Stimulated activated CD8-positive, alpha-beta memory T cell treated with anti-CD3 and anti-CD28 coated beads, Interleukin-15, amount 100 ng/mL, for 24 hours (primary cell): ENCODE measurements at places on chromosomes 2 and 18.

DNA sequence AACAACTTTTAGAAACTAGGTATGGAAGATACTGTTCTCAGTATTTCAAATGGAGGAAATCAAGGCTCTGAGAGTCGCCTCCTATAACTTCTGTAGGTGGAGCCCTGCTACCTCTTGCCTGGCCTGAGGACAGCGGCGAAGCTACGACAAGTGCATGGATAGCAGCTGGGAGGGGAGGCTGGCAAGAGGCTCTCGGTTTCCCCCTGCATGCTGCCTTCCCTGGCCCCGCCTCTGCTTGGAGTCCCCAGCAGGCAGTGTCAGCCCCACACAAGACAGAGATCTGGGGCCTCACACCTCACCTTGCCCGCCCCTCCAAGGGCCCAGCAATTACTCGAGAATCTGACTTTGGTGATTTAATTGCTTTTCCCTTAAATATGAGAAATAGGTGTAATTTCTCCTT is 107.6 kb upstream of the POU3F3 start:
- DNase-seq = no peak

DNA sequence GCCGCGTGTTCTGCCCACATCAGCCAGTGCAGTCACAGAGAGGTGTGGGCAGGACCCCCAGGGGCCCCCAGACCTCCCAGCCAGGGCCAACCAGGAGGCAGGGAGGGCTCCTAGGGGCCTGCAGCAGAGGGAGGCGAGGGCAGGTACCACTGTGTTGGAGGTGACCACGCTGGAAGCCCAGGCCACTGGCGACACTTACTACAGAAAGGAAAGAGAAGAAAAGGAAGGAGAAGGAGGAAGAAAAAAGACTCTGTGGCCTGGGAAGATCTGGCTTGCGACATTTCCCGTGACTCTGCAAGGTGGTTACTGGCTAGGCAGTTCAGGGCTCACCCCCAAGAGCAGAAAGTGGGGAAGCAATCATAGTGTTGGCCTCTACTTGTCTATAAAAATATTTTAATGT is 98.1 kb upstream of the BCL2L11 start:
- DNase-seq = no peak

DNA sequence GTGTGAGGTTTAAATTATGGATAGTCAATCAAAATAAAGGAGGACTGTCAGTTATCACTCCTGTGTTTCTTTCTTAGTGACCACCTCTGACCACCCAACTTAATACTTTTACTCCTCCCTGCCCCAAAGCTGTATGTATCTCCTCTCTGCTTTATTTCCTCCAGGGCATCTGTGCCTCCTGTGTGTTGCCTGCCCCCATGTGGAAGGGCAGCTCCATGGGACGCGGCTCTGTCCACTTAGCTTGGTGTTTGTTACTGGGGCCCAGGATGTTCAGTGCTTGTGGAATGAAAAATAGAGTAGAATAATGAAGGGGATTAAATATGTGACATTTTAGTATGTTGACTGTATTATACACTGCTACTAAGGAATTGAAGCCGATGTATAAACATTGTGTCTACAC is 9.8 kb downstream of the ACP1 start:
- DNase-seq = no peak

GRCh38 chr2:218125626-218126080 is at the start of gene CXCR2:
Gene CXCR2, plus strand, starts transcription at chr2:218126028. Its CDS starts 8,774 bp downstream, at chr2:218134802.
- DNase-seq = no peak

GRCh38 chr2:49616800-49617199 is 462.5 kb upstream of the FSHR start:
- no peak for DNase-seq

GRCh38 chr2:100581277-100581612 is 18.5 kb downstream of the PDCL3 start:
- DNase-seq = no peak

DNA sequence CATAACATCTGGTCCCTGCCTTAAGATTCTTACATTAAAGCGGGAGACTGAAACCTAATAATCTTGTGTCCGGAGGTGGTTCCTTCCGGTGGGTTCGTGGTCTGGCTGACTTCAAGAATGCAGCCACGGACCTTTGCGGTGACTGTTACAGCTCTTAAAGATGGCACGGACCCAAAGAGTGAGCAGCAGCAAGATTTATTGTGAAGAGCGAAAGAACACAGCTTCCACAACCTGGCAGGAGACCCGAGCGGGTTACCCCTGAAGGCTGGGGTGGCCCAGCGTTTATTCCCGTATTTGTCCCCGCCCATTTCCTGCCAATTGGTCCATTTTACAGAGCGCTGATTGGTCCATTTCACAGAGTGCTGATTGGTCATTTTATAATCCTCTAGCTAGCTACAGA is 122.3 kb upstream of the SIX2 start:
- no peak for DNase-seq

GRCh38 chr2:173150963-173151362 is 75.3 kb downstream of the MAP3K20 start:
- no peak for DNase-seq

- DNase-seq = no peak
Measured at GRCh38 chr2:198490748-198491147, 686.4 kb downstream of the PLCL1 start.

DNA sequence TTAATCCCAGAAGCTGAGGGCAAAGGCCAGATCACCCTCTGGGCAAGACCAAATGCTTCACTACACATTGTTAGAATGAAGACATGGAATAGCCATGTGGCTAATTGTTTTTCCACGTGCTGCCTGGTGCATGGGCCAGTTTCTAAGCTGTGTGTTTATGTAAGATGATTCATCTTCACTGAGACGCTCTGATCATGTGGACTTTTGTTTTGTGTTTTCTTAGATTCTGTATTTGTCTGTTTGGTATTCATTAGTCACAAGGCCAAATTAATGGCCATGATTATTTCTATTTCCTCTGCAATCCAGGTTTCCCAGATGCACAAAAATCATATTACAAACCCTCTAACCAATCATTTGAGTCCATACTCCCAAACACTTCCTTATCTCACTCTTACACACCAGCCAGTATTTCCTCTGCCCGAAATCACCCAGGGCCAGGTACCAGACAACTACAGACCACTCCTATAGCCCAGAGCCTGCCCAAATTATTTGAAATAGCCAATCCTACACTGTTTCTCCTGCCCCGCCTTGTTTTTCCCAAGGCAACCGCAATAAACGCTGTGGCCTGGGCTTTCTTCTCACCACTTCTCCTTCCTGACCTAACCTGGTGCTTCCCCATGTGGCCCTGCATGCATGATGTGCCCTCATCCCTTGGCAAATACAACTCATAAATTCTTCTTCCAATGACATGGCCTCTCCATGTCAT is 94.2 kb upstream of the SP3 start:
- no peak for DNase-seq

GRCh38 chr2:157233506-157233905 is 24.0 kb upstream of the GALNT5 start:
- no peak for DNase-seq

DNA sequence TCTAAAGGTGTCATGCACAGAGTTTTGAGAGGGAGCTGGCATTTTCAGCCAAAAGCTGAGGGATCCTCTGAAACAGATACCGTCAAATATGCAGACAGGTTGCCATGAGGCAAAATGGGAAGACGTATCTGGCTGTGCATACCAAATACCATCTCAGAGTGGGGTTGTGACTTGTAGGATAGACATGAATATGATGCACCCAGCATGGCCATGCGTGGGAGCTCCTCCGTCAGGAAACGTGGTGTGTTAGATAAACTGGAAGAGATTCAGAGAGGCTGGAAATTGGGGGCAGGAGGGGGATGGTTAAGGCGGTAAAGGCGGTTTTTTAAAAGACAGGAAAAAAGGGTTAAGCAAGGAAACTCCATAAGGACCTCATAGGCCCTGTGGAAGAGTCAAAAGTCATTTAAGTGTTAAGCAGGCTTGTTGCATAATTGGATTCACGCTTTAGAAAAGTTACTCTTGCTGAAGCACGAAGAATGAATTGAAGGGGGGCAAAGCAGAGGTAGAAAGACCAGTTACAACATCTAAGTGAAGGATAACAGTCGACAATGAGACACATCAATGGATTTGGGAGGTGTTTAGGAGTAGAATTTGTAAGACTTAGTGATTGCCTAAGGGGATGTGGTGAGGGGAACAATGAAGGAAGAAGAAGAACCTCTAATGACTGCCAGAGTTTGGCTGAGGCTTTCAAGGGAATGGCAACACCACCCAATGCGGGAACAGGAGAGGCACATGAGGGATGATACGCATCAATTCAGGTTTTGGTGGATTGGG is 139.6 kb upstream of the CTAGE1 start:
- DNase-seq = no peak

DNA sequence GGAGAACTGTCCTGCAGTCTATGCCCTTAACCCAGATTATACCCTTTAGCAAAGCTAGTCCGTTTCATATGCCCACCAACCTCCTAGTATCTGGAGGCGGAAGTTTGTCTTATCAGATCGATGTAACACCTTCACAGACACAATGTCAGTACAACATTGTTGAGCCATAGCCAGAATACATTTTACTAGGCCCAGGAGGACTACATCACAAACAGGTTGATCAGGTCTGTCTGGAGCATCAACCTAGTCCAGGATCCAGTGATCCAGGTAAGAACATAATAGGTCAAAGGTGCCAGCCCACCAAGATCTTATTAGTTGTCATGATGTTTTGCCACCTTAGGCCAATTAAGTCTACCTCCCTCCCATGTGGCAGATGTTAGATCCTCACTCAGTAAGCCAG is 2.0 kb upstream of the TPRKB start:
- DNase-seq = no peak

GRCh38 chr2:158291544-158292180 is 164.9 kb downstream of the CCDC148 start:
- DNase-seq = no peak

DNA sequence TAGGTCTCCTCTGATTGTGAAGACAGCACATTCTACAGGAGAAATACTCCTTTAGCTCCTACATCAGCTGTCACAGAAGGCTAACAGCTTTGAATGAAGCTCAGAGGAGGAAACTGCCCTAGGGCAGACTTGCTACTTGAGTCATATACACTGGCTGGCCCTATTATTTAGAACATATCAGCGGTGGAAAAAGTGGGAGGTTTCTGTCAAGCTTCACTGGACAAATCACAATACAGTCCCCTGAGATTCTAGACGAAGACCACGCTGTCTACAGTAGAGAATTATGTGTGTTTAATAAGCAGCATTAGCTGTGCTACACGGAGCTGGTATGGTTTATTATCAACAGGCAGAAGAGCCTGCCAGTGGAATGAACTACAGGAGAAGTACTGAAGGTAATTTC is 230.9 kb upstream of the FSIP2 start:
- DNase-seq = no peak

DNA sequence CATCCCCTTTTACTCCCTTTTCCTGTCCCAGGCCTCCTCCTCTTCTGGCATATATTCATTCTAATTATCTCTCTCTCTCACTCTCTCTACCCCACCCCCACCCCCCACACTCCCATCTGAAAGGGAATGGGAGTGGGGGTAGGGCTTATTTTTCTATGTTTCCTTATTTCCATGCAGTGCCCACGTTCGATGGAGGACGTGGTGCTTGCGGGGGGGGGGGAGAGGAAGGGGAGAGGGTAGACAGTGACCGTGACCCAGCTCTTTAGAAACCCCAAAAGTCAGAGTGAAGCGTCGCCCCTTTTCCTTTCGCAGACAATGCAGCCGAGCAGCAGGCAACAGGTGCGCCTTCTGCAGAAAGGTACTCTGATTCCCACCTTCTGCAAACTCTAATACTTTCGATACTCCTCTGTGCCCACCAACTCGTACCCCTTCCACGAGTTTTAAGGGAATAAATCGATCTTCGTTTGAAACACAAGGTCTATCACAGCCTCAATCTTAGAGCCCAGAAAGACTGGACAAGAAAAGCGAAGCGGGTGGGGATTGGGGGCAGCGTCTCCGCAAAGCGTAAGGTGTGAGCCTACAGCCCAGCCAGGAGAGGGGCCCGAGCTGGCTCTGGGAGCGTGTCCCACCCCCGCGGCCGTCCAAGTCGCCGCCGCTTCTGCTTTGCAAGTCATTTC is 891 bp upstream of the NR4A2 start:
- DNase-seq = no peak

- no peak for DNase-seq
Measured at GRCh38 chr2:107380912-107381311, 445.8 kb upstream of the RGPD4 start.

- no peak for DNase-seq
Measured at GRCh38 chr2:234577191-234577590, 80.3 kb upstream of the ARL4C start.

GRCh38 chr18:58228762-58229161 is 184.7 kb downstream of the NEDD4L start:
- no peak for DNase-seq

- no peak for DNase-seq
Measured at GRCh38 chr2:212064318-212064717, 474.3 kb downstream of the ERBB4 start.

DNA sequence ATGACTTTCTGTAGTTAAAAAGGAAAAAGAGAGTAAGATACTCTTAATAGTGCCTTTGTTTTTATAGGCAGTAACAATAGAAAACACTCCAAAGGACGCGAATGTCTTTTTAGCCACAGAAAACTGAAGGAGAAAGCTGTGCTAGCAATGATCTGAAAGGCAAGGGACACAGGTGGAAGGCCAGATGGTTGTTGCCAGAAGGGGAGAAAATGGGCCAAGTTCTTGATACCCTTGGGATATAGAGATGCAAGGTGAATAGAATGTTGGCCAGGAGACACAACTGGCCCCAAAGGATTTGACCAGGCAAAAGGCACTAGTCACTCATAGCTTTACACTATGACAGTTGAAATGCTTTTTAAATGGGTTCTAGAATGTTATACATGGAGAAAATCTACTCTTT is 180.0 kb downstream of the NRXN1 start:
- DNase-seq = no peak

- no peak for DNase-seq
Measured at GRCh38 chr2:56040834-56041233, 117.3 kb upstream of the EFEMP1 start.

GRCh38 chr2:108971661-108972566 is 17.1 kb downstream of the EDAR start:
- DNase-seq = no peak

DNA sequence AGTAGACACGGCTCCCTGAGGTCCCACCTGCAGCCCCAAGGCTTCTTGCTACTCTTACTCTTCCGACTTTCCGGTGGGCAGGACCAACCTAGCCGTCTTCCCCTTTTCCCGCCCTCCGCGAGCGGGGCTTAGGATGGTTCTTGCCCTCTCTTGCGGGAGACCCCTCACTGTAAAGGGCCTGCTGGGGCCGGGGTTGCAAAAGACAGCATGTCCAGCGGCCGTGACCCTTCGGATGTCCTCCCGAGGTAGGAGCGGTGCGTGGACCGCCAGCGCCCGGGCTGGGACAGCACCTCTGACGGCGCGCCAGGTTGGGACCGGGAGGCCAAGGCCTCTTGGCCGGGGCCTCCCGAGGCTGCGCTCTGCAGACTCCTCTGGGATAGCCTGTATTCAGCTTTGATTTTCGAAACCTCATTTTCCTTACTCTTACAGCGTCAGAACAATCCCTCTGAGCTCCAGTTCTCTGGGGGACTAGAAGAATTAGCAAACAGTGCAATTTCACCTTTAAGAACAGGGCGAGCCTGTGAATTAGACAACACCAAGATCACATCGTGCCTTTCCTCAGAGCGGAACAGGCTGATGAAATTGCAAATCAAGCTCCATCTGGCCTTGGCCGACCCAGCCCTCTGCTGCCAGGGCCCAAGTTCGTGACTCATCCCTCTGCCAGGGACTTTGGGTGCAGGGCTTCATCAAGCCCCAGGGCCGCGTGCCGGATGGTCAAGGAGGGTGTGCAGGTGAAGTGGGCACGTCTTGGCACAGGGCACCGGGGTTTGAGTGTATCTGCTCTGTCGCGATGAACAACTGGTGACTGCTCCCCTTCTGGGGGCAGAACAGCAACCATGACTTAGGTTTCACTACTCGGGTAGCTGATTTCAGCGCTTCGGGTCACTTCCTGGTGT is 777 bp downstream of the MOCOS start:
- DNase-seq = no peak
